NCI-H774 (cell line): ENCODE measurements at places on chromosomes 5 and 9.

DNA sequence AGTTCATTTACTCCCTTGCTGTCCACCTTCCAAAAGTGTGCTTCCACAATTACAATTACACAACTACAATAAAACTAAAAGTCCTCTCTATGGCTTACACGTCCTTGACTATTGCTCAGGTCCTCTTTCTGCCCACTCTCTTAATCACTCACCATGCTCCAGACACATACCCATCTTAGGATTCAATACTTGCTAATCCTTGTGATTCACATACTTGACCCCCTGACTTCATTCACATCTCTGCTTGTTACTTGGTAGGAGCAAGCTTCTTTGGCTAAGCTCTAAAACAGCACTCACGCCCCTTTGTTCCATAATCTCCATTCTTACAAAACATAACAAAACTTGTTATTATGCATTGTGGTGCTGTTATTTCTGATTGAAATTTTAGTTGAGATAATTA lies 215.8 kb downstream of the EDIL3 start:
- no peak for DNase-seq

DNA sequence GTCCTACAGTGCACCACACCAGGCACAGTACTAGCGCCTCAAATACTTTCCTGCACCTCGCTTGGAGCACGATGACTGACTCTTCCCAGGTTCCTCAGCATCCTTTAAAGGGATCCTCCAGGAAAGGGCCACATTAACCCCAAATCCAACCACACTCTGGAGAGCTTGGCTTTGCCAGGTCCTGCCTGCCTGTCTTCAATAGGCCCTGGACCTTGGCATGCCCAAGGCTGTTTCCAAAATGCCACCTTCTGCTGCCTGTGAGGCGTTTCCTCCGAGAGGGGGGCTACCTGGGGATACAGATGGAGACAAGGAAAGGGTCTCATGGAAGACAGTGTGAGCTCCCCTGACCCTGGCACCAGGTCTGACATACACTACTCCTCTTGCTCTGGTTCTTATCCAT lies 169.9 kb downstream of the DAB2IP start:
- DNase-seq: no peak

DNA sequence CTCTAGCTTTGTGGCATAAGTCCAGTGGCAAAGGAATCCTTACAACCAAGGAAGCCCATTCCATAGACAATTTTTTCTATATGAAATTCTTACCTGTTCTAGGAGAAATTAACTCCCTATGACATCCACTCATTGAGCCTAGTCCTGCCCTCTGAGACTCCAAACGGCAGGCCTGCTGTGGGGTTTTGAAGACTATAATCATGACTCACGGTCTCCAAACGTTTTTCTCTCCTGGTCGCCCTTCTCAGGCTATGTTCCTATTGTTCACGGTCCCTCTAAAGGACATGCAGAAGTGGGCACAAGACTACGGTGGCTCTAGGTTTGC lies 611 bp downstream of the EXOSC3 start:
- no peak for DNase-seq

- DNase-seq: no peak
Measured at GRCh38 chr5:112995764-112996618, 19.4 kb downstream of the DCP2 start.

- no peak for DNase-seq
Measured at GRCh38 chr9:4815381-4815956, 22.7 kb downstream of the RCL1 start.

DNA sequence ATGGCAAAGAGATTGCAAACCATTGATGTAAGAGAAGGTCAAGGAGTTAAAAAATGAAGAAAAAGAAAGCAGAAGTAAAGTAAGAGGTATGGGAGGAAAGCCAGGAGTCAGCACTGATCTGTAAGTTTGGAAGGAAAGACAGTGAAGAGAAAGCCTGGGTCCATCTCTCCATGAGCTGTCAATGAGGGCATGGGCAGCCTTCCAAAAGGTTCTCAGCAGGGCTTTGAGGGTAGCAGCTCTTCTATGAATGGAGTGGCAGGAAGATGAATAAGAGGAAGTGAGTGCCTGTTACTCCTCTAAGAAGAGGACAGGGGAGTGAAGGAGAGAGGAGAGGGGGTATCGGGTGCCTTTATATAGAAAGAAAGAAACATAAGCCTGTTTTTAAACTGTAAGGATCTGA lies 97.1 kb downstream of the ADCY2 start:
- DNase-seq: no peak

- DNase-seq: no peak
Measured at GRCh38 chr5:140862441-140863295, 6.1 kb upstream of the PCDHA11 start.

DNA sequence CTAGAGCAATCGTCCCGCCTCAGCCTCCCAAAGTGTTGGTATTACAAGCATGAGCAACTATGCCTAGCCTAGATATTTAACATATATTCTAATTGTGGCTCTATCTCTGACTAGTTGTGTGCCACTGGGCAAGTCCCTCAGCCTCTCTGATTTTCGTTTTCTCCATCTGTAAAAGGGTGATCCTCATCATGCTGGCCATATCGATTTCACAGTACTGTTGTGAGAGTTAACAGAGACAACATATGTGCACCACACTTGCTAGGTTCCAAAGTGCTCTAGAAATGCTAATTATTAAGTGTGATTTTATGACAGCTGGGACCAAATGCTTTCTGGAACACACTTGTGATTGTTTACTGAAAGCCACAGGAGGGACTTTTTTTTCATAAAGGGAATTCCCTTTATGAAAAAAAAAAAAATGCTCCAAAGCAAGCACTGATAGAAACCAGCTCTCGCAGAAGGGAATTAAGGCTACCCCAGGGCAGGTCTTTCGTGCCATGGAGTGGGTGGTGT lies 78.5 kb upstream of the EPB41L4B start:
- no peak for DNase-seq

- DNase-seq: no peak
Measured at GRCh38 chr5:96088706-96089498, 127.3 kb upstream of the ELL2 start.

DNA sequence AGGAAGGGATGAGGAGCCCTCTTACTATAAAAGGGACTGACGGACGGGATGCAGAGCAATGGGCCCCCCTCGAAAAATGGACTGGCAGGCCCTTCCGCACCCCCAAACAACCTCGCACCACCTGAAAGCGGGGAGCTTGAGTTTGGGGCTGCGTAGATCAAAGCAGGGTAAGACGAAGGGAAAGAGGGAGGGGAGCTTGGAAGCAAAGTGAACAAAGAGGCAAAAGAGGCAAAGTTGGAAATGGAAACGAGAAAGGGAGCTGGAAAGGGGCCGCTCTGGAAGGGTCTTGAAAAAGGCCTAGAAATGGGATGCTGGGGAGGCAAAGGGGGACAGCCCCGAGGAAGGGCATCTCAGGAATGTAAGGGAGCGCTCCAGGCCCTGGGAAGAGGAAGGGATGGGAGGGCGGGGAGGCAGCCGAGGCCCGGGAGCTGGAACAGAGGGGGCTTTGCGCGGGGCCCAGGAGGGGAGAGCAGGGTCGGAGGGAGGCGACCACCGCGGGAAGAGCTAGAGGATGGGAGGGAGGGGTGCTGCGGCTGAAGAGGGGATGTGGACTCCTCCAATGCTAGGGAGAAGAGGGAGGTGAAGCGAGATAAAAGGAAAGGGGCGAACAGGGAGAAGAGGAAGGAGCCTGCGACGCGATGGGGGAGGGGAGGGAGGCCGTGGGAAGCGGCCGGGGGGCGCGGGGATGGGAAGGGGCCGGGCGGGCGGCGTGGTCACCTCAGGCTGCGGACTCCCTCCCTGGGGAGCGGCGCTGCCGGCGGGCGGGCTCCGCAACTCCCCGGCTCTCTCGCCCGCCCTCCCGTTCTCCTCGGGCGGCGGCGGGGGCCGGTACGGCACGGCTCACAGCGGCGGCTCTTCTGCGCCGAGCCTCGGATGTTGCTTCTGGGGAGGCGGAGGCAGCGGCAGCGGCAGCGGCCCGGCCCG lies 577 bp downstream of the RNF145 start:
- DNase-seq: no peak

GRCh38 chr5:137453483-137454080 lies 45.5 kb downstream of the SPOCK1 start:
- no peak for DNase-seq

GRCh38 chr5:14700478-14701436 lies 36.2 kb downstream of the OTULIN start:
- DNase-seq: no peak

GRCh38 chr5:132662004-132662401 lies 4.0 kb downstream of the IL13 start:
- no peak for DNase-seq
